Esophagus mucosa (tissue), 1 donor: ENCODE measurements at places on chromosomes 6 and 20. TPM values are rescaled to one million over a fixed set of nuclear protein-coding genes. Genes with fewer than 3 reads are reported as not detected.

SLC44A4 gene
- total RNA-seq = 2.9 TPM

CGA gene
- total RNA-seq = not detected

OR2H1 gene
- total RNA-seq = not detected

TNXB gene
- 7.6 TPM for total RNA-seq

BEND3 gene
- 3.0 TPM for total RNA-seq

HAO1 gene
- not detected for total RNA-seq

WFDC10B gene
- not detected for total RNA-seq

TAP2 gene
- 23.1 TPM for total RNA-seq
